ENCODE measurements at places on chromosomes 6 and 20. TPM values are rescaled to one million over a fixed set of nuclear protein-coding genes. Genes with fewer than 3 reads are reported as not detected.

The ULBP3 gene
- 2.9 TPM for total RNA-seq

The CST3 gene
- total RNA-seq, result 398 TPM

The COL9A1 gene
- not detected for total RNA-seq

The NCOA6 gene
- 17.4 TPM for total RNA-seq

The MAP1LC3A gene
- 26.4 TPM for total RNA-seq

All from A549 treated with GW870086 at 1 μM for 4 hours (cell line).